ENCODE measurements at places on chromosomes 13 and 19.

- DNase-seq: no peak
These were observed 64.8 kb upstream of the KLHL1 start for GRCh38 chr13:70172946-70173597.

GRCh38 chr13:50015258-50015657, at the start of gene KCNRG:
Gene KCNRG (plus strand): TSS chr13:50015444. CDS start chr13:50015494, 50 bp downstream.
- no peak for DNase-seq

DNA sequence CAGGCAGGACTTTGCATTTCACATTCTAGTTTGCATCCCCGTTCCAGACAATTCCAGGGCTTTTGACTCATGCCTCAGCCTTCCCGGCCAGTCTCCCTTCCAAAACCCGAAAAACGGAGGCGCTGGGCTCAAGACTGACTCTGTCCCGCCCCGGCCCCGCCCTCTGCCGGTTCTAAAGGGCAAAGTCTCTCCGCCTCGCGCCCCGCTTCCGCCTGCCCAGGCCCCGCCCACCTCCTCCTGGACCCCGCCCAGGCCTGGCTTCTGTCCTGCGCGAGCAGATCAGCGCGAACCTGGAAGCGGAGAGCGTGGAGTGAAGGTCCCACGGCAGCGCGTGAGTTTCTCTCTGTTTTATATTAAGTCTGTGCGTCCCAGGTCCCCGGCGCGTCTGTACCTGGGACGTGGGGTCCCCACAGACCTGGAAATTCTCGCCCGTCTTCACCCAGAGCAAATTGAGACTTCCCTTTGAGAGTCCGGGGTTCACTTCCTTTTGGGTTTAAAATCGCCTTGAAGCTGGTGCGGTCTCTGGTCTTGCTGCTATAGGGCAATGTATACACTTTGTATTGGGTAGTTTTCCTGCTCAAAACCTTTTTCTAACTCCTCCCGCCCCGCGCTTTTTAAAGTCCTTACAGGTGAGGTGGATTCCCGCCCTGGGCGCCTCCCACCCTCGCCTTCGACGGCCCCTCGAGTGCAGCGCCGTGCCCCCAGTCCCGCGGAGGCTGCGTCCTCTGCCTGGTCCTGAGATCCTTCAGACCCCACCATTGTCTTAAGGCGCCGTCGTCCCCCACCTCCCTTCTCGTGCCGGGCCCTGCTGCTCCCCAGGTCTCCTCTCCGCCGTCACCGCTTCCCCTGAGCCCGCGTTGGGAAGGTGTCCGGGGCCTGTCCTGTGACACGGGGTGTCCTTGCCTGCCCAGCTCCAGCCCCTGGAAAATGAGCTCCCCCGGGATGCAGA, 31.2 kb downstream of the ZNF701 start:
- peak; percentile 91 for DNase-seq

- DNase-seq: no peak
These were observed 369.3 kb downstream of the KLF5 start for GRCh38 chr13:73428137-73428536.

GRCh38 chr13:35471706-35472322, 4.7 kb downstream of the MAB21L1 start:
- no peak for DNase-seq

GRCh38 chr19:5128251-5128935, 159.5 kb downstream of the KDM4B start:
- DNase-seq: no peak

DNA sequence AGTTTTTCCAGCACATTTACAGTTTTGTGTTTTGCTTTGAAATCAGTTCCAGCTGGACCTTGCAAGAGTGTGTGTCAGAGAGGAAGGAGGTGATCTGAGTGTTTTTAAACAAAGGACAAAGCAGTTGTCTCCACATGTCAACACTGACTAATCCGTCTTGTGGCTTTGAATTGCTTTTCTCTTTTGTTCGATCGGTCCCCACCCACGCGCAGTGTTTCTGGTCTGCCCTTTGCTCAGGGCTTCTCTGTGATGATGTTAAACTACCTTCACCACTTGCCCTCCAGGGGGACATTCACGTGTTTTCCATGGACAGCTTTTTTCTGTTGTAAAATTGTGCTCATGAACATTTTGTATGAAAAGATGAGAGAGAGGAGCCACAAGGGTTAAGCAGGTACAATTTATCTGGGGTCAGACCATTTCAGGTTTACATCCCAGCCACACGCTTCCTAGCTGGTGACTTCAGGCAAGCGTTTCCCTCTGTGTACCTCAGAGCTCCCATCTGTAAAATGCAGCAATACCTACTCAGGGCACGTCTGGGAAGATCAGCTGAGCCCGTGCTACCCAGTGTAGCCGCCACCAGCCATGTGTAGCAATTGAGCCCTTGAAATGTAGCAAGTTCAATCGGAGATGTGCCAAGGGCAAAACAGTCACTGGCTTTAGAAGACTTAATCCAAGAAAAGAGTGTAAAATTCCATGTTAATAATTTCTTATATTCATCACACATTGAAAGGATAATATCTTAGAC, 13.5 kb upstream of the PLA2G4C start:
- no peak for DNase-seq

DNA sequence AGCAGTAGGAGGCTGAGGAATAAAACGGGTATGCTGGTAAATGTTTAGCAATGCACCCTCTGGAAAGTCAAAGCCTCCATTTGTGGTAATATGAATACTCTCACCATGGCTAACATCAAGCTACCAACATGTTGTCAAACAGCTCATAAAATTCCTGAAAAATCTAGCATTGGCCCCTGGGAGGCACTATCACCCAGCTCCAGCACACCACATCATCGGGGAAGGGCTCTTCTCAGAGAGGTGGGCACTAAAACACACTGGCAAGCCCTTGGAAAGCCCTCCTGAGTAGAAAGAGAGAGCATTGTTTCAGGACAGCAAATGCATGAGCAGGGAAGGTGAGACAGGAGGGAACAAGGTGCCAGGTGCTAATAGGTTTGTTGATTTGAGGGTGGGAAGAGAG, 53.9 kb upstream of the FLT1 start:
- no peak for DNase-seq

DNA sequence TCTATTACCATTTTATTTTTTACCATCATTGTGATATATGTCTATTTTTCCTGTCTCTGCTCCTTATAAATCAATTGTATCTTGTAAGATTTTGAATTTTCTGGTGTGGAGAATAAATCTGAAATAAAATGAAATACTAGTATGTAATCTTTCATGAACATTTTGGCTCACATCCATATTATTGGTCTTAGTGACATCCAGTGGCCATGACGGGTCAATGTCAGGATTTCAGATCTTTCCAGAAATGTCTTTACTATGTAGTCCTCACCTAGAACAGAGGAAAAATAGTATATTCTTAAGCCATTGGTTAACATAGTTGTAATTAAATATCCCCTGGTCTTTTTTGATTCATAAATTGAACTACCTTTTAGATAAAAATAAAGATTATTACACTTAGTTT, 109.8 kb upstream of the GPC6 start:
- peak; percentile 0 for DNase-seq

- peak; percentile 42 for DNase-seq
These were observed 808.6 kb upstream of the ARGLU1 start for GRCh38 chr13:107376341-107377125.

- DNase-seq: no peak
These were observed 52.7 kb downstream of the KCTD12 start for GRCh38 chr13:76833441-76833954.

DNA sequence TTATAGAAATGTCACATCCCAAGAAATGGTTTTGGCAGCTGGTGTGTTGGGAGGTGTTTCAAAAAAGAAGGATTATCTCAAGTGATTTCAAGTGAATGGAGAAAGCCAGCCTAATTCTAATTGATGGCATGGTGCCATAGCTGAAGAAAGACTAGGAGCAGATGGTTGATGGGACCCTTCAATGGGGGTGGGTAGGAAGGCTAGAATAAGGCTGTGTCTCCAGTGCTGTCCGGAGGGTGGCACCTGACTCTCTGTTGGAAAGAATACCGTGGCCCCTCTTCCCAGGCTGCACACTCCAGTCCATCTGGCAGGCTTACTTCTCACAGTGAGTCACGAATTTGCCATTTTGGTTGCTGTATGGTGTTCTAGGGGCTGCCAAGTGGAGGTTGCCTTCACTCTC, 51.0 kb upstream of the GPR12 start:
- peak; percentile 30 for DNase-seq

DNA sequence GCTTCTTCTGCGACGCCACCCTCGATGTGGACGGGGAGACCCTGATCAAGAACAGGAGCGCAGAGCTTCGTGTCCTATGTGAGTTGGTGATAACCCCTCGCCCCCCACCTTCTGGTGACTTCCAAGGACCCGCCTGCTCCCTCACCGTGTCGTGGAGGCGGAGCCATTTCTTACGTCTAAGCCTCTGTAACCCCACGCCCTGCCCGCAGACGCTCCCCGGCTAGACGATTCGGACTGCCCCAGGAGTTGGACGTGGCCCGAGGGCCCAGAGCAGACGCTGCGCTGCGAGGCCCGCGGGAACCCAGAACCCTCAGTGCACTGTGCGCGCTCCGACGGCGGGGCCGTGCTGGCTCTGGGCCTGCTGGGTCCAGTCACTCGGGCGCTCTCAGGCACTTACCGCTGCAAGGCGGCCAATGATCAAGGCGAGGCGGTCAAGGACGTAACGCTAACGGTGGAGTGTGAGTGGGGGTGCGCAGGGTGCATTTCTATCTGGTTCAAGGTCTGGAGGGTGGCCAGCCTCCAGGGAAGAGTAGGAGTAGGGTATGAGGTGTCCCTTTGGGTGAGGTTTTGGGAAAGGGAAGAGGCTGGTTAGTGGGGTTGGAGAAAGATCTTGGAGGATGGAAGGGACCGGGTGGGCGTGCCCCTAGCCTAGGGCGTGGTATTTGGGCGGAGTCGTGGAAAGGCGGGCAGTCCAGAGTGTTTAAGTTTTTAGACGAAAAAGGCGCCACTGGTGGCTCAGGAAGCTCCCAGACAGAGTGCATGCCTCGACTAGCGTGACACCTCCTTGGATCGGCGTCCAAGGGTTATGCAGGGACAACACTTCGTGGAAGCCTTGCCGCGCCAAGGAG, 3.3 kb downstream of the ICAM5 start:
- no peak for DNase-seq

- no peak for DNase-seq
These were observed 47.4 kb downstream of the STOML3 start for GRCh38 chr13:38943231-38943630.

GRCh38 chr13:43245374-43245964, 222.1 kb downstream of the DNAJC15 start:
- no peak for DNase-seq

DNA sequence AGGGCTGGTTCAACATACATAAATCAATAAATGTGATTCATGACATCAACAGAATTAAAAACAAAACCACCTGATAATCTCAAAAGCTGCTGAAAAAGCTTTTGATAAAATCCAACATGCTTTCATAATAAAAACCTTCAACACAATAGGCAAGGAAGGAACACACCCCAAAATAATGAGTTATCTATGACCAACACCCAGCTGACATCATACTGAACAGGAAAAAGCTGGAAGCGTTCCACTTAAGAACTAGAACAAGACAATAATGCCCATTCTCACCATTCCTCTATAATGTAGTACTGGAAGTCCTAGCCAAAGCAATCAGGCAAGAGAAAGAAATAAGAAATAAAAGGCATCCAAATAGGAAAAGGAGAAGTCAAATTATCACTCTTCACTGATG, 116.2 kb upstream of the FREM2 start:
- no peak for DNase-seq

DNA sequence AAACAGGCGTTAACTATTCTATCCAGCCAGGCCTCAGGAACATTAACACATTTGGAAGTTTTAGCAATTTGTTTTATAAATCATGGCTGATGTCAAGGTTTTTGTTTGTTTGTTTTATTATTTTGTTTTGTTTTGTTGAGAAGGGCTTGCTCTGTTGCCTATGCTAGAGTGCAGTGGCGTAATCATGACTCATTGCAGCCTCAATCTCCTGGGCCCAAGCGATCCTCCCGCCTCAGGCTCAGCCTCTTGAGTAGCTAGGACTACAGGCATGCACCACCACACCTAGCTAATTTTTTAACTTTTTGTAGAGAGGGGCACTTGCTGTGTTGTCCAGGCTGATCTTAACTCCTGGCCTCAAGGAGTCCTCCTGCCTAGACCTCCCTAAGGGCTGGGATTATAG, 28.3 kb downstream of the NUP58 start:
- DNase-seq: no peak

- no peak for DNase-seq
These were observed at the start of gene KCNK6 for GRCh38 chr19:38319421-38320258. Gene KCNK6 (plus strand): TSS chr19:38319845. CDS start chr19:38319951, 106 bp downstream.

DNA sequence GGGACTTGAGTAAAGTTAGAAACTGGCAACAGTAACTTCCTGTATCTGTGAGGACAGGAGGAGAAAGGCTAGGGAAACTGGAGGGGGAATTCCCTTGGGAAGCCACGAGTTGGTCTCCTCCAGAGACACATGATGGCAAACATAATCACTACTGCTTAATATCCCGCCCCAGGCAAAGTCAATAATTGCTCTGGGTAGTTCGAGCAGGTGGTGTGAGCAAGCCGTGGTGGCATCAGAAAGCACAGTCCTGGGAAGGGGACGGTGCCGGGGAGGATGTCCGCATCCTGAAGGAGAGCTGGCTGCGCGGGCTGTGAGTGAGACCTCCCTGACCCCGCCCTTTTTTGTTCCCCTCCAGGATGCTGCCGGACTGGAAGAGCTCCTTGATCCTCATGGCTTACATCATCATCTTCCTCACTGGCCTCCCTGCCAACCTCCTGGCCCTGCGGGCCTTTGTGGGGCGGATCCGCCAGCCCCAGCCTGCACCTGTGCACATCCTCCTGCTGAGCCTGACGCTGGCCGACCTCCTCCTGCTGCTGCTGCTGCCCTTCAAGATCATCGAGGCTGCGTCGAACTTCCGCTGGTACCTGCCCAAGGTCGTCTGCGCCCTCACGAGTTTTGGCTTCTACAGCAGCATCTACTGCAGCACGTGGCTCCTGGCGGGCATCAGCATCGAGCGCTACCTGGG, 1.4 kb downstream of the FFAR2 start:
- DNase-seq: peak; percentile 19

- DNase-seq: no peak
These were observed 28.0 kb downstream of the RXFP2 start for GRCh38 chr13:31767175-31767900.

GRCh38 chr19:13231663-13232062, 81.5 kb downstream of the IER2 start:
- DNase-seq: no peak

DNA sequence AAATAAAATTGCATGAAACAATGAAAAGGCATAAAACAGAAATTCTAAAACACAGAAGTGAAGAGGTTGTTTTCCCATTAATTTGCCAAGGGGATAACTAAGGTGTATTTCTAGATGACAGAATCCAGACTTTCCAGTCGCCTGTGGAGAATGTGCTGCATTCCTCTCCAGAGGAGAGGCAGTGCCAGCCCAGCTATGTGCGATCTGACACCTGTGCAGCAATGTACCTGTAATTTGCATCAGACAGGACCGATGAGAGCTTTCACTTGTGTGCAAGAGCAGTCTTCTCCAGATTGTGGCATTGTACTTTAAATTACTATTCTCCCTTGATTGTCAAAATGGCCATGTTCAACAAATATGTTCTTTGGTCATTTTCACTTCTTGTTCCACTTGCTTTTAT, 1037.9 kb downstream of the EFNB2 start:
- no peak for DNase-seq

DNA sequence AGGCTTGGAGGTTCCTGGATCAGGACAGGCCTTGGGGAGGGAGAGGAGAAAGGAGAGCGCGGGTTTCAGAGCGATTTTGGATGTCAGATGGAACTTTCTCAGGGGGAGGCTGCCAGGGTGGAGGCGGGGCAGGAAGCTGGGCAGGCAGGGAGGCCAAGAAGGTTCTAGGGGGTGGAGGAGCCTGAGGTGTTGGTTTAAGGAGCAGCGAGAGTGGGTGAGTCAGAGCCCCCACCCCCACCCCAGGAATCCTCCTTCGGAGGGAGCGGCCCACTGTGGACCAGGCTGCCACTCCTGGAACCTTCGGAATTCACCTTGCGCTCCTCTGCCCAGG, 15.9 kb upstream of the NOP53 start:
- no peak for DNase-seq

GRCh38 chr19:3849092-3849491, 19.7 kb downstream of the ZFR2 start:
- DNase-seq: peak; percentile 63

Data from NCI-H1436 (cell line).